Activated effector memory CD4-positive, alpha-beta T cell treated with anti-CD3 and anti-CD28 coated beads, Interleukin-2, amount 50 U/mL, for 16 hours (primary cell): ENCODE measurements at places on chromosomes 7 and 10.

DNA sequence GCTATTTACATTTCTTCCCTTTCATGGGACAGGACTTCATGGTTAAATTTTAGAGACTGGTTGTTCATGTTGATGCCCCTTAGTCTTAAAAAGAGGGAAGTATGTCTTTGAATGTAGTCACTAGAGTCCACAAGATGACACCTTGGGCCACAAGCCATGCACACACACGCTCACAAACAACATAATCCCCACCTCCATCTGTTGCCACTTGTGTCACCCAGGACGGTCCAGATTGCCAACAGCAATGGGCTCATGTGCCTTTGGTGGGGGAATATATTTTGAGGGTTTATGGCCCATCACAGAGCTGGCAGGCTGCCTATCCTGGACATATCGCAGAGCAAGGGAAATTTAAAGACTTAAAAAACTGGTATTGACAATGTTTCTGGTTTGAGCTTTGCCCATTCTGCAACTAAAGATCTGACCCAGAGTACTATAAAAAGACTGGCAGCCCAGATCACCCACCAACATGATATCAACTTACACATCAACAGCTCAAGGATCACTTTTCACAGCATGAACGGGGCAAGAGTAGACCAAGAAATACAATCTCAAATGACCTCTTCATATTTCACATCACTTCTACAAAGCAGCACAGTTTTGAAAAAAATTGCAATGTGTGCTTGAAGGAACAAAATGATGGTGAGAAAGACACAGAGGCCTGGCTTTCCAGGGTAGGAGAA, 50.5 kb downstream of the STRA8 start:
- DNase-seq = no peak

DNA sequence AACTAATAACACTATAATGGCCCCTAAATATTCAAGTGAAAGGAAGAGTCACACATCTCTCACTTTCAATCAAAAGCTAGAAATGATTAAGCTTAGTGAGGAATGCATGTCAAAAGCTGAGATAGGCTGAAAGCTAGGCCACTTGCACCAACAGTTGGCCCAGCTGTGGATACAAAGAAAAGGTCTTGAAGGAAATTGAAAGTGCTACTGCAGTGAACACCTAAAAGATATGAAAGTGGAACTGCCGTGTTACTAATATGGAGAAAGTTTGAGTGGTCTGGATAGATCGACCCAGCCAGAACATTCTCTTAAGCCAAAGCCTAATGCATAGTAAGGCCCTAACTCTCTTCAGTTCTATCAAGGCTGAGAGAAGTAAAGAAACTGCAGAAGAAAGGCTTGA, 12.1 kb upstream of the SNX13 start:
- no peak for DNase-seq

DNA sequence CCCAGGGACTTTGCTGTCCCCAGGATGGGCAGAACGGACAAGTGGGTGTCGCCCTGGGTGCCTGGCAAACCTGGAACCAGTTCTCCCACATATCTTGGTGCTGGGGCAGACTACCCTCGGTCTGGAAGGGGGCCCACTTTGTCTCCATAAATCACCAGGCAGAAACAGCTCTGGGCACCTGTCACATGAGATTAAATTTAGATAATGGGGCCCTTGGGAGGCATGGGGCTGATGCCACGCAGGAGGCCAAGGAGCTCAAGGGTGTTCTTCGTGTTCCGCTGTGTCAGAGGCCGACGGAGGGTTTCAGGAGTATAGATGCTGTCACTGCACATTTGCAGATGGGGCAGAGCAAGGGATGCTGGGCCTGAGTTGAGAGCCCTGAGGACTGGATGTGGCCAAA, 72.7 kb downstream of the TMEM130 start:
- no peak for DNase-seq

GRCh38 chr7:43876241-43876640, 6.9 kb upstream of the MRPS24 start:
- DNase-seq = no peak
